SJSA1 (cell line): ENCODE measurements at places on chromosomes 13 and 19. TPM values are rescaled to one million over a fixed set of nuclear protein-coding genes. Genes with fewer than 3 reads are reported as not detected.

DNA sequence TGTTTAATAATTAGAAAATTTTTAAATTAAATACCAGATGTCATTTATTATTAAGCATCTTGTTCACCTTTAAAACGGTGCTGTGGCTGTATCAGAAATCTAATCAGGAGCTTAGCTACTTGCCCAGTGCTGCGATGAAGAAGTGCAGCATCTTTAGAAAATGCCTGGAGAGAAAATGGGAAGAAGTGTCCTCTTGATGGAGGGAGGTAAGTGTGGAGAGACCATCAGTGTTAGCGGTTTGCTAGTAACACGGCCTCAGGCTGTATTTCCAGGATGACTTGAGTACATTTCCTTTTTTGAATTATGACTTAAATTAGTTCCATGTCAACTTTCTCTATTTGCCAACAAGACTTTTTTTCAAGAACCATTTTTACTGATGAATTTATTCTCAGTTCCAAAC lies 74.1 kb downstream of the SHISA2 start:
- DNase-seq, result no peak
- no peak overlapping the region for H3K4me3 ChIP-seq
- no peaks in the 10 kb centered on the region for H3K36me3 ChIP-seq
- H3K27ac ChIP-seq, result no peak overlapping the region
- H3K4me1 ChIP-seq, result no peaks in the 10 kb centered on the region

DNA sequence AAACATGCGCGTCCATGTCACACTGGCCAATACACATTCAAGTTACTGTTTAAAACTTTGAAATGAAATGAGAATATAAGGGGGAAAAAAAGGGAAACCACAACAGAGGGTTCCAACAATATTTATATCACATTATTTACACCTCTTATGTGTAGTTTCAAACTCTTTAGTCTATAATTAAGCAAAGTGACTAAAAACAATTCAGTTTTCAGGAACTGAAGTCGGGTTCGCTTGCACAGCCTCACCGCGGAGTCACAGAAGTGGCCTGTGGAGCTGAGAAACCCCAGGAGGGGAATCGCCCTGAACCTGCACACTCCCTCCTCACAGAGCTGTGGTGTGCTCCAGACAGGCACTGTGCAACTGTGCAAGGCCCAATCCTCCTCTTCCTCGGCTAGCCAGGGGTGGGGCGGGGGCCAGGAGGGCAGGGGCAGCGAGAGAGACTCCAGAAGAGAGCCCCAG lies 75.9 kb downstream of the STK24 start:
- H3K4me3 ChIP-seq, result no peak overlapping the region
- DNase-seq, result peak; percentile 45
- no peak overlapping the region for H3K27ac ChIP-seq
- H3K36me3 ChIP-seq, result peaks cover 26% of the 10 kb centered on the region

The OR7C1 gene
- total RNA-seq, result not detected in 2 replicates

- no peak overlapping the region for H3K27ac ChIP-seq
- H3K36me3 ChIP-seq, result no peaks in the 10 kb centered on the region
- H3K4me3 ChIP-seq, result no peak overlapping the region
- H3K27me3 ChIP-seq, result no peaks in the 10 kb centered on the region
- no peak for DNase-seq
These were observed 434.0 kb downstream of the FOXO1 start for GRCh38 chr13:40232311-40233040.

DNA sequence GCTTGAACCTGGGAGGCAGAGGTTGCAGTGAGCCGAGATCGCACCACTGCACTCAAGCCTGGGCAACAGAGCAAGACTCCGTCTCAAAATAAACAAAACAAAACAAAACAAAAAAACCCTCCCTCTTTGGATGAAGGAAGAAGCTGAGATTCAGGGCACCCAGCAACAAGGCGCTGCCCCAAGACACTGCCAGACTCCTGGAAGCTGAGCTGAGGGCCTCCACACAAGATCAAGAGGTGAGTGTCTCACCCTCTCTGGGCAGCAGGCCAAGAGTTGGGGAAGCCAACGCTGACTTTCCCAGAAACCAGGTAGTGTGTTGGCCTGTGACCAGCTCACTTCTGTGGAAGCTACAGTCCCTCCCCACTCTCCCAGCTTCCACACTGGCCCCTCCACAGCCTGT lies 3.7 kb upstream of the TYROBP start:
- peaks cover 3% of the 10 kb centered on the region; the same call in 1 of the 2 replicates for H3K27me3 ChIP-seq
- no peak for DNase-seq
- no peak overlapping the region for H3K4me3 ChIP-seq
- no peaks in the 10 kb centered on the region for H3K4me1 ChIP-seq

DNA sequence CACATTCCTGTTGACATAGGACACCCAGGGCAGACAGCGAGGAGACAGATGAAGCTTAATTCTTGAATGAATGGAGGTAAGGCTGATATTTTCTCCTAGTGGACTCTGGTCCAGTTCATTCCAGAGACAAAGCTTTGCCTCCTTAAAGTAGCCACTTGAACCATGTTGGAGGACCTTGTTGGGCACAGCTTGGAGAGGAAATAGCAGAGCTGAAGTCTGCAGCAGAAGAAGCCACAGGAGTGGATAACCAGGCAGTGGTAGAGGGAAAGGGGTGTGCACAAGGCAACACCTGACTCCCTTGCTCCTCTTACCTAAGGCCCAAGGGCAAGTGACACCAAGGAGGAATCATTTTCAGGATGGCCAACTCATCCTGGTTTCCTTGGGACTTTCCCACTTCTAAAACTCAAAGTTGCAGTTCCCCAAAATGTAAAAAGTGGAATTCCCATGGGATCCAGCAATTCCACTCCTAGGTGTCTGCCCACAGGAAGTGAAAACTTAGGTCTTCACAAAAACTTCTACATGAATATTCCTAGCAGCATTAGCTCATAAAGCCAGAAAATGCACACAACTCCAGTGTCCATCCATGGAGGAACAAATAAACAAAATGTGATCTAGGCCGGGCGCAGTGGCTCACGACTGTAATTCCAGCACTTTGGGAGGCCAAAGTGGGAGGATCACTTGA lies 6.6 kb upstream of the RFX2 start:
- H3K27ac ChIP-seq, result no peak overlapping the region
- DNase-seq, result no peak
- no peak overlapping the region for H3K4me3 ChIP-seq
- H3K4me1 ChIP-seq, result no peaks in the 10 kb centered on the region
- H3K27me3 ChIP-seq, result no peaks in the 10 kb centered on the region
- H3K36me3 ChIP-seq, result no peaks in the 10 kb centered on the region

DNA sequence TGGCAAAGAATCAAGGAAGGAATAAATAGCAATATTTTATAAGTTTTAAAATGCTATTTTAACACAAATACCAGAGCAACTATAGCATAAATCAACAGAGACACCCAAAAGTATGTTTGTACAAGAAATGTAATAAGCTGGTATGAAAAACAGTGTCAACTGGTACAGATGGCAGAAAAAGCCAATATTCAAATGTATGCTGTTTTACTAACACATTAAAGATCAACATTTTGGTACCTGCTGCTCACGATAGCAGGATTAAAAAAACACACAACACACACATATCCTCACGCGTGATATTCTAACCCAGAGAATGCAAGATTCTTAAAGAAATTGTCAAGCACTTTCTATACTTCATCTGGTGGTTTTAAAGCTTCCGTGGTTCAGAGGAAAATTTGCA lies 48.1 kb upstream of the C19orf12 start:
- no peaks in the 10 kb centered on the region for H3K36me3 ChIP-seq
- no peak overlapping the region for H3K4me3 ChIP-seq
- H3K27me3 ChIP-seq, result peaks cover 13% of the 10 kb centered on the region
- no peak for DNase-seq
- H3K4me1 ChIP-seq, result peaks cover 6% of the 10 kb centered on the region

GRCh38 chr19:42467183-42467760 lies 24.5 kb upstream of the CXCL17 start:
- DNase-seq, result no peak
- no peaks in the 10 kb centered on the region for H3K36me3 ChIP-seq
- no peak overlapping the region for H3K27ac ChIP-seq
- no peak overlapping the region for H3K4me3 ChIP-seq

DNA sequence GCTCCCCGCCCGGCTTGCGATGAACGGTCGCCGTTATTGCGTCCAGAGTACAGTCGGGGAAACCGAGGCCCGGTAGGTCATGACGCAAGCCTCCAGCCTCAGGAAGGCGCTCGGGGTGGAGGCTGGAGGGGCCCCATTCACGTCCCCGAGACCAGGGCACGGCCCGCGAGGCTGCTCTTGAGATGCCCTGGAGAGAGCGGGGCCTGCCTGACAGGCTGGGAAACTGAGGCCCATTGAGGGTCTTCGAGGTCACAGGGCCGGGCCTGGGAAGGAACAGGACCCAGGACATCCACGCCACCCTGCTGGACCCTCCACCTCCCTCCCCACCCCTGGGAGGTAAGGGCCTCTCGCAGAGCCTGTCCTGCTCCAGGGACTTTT lies 367 bp downstream of the NDUFS7 start:
- peak overlapping the region; percentile 2; the same call in 1 of the 2 replicates for H3K27ac ChIP-seq
- peaks cover 11% of the 10 kb centered on the region for H3K36me3 ChIP-seq
- no peaks in the 10 kb centered on the region; the same call in 1 of the 2 replicates for H3K4me1 ChIP-seq
- no peaks in the 10 kb centered on the region for H3K27me3 ChIP-seq
- no peak for DNase-seq
- H3K4me3 ChIP-seq, result peak overlapping the region; percentile 84

DNA sequence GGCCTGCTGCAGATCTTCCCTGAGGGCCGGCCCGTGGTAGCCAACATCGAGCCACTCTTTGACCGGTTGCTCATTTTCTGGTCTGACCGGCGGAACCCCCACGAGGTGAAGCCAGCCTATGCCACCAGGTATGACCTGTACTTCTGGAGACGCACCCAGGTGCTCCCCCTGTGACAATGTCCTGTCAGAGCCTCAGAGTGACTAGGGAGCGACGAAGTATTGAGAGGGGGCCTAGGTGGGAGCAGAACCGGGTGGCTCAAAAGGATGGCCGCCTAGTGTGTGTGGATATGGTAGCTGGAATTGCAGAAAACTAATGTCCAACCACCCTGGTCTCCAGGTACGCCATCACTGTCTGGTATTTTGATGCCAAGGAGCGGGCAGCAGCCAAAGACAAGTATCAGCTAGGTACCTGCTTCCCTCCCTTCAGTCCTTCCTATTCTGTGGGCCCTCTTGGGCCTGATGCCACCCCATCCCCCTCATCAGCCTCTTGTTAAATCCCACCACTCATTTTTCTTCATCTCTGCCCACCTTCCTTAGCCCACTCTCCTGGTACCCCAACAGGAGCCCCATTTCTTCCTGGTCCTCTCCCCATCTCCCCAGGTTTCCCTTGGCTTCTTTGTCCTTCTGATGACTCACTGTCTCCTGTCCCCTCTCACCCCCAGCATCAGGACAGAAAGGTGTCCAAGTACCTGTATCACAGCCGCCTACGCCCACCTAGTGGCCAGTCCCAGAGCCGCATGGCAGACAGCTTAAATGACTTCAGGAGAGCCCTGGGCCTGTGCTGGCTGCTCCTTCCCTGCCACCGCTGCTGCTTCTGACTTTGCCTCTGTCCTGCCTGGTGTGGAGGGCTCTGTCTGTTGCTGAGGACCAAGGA lies 8.4 kb downstream of the EGLN2 start:
- peaks cover 34% of the 10 kb centered on the region for H3K4me1 ChIP-seq
- no peak overlapping the region for H3K4me3 ChIP-seq
- H3K27me3 ChIP-seq, result no peaks in the 10 kb centered on the region
- H3K36me3 ChIP-seq, result peaks cover 75% of the 10 kb centered on the region
- DNase-seq, result no peak

The SMIM44 gene
- not detected in 2 replicates for total RNA-seq

GRCh38 chr13:32503727-32504126 lies 34.9 kb downstream of the N4BP2L2 start:
- H3K4me3 ChIP-seq, result no peak overlapping the region
- DNase-seq, result no peak
- no peaks in the 10 kb centered on the region for H3K36me3 ChIP-seq
- H3K27ac ChIP-seq, result no peak overlapping the region
- H3K27me3 ChIP-seq, result no peaks in the 10 kb centered on the region

The PSG1 gene
- total RNA-seq, result 0.05 TPM in 1 of 2 replicates, not detected in the other

The SLC25A30 gene
- 6.7 and 10.2 TPM in 2 replicates for total RNA-seq

The RNU6-9 gene
- total RNA-seq, result not detected in 2 replicates
